EL (cell line): ENCODE measurements at places on chromosomes 7 and 10.

GRCh38 chr10:69686866-69687265 is 56.8 kb downstream of the FAM241B start:
- DNase-seq = no peak

- peak; percentile 81 for DNase-seq
These were observed 97.7 kb downstream of the SH3PXD2A start for GRCh38 chr10:103757531-103758293.

DNA sequence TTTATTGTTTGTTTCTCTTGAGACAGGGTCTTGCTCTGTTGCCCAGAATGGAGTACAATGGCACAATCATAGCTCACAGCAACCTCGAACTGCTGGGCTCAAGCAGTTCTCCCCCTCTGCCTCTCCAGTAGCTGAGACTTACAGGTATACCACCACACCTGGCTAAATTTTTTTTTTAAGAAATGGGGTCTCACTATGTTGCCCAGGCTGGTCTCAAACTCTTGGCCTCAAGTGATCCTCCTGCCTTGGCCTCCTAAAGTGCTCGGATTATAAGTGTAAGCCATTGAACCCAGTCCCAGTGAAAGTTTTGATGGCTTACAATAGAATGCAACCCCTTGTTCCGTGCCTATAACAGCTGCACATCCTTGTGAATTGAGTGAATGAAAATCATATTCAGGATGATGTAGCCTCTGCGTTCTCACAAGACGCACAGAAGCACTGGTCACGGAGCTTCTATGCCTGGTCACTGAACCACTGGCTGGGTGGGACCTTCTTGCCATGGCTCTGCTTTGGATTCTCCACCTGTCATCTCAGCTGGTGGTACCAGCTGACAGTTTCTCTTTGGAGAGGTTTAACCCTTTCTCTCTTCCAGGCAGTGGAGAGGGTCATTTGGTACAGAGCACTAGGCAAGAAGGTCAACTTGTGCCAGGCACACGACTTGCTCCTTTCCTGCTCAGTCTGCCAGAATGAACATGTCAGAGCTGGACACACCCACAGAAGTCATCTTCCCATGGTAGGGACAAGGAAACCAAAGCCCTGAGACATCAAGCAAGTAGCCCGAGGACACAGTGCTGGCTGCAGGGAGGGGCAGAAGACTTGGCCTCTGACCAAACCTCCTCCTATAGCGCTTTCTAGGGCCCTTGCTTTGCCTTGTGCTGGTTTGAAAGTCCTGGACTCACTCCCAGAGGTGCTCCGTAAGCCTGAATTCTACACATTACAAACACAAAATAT is 89.6 kb downstream of the ATXN7L1 start:
- DNase-seq = peak; percentile 30

DNA sequence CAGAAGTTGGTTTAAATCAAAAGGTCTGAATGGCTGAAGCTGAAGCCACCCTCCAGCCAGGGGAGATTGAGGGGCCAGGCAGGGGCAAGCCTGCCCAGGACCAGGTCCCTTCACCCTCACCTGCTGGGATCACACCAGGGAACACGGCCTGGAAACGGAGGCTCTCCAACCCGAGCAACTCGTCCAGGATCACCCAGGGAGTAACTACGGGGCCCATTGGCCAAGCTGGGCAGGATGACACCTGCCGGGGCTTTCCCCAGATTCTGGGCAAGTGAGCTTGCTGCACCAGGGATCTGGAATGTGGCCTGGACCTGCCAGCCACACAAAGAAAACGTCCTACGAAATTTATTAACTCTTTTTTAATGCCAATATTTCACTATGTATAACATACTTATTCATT is 30.4 kb upstream of the PPP2R2D start:
- no peak for DNase-seq

DNA sequence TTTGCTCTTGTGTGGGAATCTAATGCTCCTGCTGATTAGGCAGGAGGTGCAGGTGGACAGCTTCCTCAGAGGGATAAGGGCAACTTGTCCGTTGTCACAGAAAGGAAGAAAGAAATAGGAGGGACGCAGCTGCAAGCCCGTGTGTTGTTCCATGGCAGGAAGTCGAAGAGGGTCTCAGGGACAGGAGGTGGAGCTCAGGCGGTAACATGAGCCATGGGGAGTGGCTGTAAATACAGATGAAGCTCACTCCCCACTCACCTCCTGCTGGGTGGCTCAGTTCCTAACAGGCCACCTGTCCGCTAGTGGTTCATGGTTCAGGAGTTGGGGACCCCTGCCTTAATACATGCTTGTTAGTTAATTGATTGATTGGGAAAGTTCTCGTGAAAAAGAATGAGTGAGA is 101.7 kb upstream of the SFMBT2 start:
- DNase-seq = no peak

GRCh38 chr10:14416308-14416700 is 85.6 kb upstream of the FRMD4A start:
- DNase-seq = peak; percentile 55

- no peak for DNase-seq
These were observed 175.7 kb upstream of the MEOX2 start for GRCh38 chr7:15862016-15862780.

DNA sequence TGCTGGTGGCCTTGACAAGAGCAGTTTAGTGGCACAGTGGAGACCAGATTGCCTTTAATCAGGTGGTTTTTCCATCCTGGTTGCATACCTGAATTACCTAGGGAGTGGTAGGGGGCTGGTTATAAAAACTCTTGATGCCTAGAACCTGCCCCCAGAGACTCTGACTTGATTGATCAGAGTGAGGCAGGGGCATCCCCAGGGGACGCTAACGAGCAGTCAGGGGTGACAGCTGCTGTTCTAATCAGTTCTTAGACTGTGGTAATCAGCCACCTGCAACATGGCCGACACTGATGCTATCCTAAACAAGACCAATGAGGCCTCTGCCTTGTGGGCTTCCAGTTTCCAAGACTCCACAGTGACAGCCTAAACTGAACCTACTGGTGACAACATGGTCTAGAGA is 2.0 kb upstream of the OPALIN start:
- no peak for DNase-seq

DNA sequence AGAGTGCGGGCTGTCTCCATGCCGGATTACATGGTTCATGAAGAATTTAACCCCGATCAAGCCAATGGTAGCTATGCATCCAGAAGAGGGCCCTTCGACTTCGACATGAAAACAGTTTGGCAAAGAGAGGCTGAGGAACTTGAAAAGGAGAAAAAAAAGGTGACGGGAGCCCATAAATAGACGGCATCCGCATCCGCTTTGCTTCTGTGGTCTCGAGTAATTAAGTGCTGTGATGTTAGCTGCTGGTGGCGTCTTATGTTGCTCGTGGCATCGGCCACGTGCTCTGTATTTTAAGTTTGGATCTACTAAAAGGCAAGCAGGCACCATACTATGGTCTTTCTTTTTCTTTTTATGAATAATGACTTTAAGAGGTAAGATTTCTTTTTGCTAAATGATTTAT is 11.1 kb downstream of the C7orf57 start:
- no peak for DNase-seq

DNA sequence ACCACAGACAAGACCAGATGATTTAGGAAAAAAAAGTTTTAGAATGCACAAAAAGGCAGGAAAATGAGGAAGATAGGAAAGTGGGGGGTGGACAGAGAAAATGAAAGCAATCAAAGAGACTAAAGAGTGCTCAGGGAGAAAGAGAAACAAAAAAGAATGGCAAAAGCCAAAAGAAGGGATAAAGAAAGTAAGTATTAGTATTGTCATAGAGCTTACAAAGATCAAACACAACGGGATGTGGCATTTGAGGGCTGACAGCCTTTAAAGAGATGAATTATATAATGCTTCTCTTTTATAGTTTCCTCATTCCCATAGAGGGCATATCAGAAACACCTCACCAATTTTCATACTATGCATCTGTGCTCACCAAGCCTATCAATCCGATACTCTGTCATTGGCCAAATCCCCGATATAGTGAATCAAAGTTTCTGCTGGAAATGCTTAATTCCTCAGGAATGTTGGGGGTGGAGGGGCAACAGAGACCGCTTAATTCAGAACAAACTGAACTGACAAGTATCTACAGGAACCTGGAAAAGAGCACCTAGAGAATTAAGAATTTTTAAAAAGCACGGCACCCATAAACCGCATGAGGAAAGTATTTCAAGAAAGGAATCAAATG is 2.7 kb downstream of the COG5 start:
- DNase-seq = peak; percentile 19

GRCh38 chr10:92381543-92381954 is 90.6 kb downstream of the MARCHF5 start:
- DNase-seq = no peak

DNA sequence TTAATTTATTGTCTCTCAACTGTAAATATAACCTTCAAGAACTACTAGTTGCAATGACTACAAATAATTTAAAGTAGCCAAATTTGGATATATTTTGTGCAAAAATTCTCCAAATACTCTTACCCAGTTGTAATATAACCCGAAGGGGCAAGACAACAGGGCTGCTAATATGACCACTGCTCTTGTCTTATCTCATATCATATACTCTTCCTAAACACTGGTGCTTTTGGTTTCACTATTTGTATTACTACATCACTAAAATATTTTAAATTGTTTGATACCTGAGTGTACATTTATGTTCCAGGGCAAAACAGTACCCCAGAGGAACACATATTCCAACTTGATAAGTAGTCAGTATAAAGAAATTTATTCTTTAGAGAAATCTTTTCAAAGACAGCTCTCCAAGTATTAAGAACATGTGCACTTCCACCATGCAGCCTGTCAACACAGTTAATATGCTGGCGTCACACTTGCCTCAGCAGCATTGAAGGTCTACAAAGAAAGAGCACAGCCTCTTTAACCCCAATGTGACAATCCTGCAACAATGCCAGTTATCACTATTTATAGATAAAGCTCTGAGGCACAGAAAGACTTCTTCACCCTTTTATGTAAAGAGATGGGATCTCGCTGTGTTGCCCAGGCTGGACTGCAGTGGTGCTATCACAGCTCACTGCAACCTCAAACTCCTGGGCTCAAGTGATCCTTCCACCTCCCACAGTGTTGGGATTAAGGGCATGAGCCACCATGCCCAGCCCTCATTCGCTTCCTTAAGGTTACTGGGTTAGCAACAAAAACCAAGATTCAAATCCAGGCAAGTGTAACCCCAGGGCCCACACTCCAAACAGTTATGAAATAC is 37.8 kb downstream of the RHEB start:
- no peak for DNase-seq

DNA sequence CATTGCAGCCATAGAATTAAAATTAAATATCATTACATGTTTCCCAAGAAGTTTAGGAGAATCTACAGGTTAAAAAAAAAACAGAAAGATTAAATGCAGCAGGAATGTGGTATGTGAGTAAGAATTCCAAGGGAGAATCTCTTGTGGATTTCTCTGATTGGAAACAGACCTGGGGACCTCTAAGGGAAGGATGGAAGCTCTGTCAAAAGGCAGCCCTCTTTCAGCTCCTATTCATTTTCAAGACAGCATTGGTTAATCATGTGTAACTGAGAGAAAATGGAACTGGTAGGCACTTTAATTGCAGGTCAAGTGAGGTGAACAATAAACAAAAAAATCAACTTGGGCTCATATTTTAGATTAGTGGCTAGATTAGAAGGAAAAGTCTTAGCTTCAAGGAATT is 81.4 kb upstream of the MTPN start:
- no peak for DNase-seq

DNA sequence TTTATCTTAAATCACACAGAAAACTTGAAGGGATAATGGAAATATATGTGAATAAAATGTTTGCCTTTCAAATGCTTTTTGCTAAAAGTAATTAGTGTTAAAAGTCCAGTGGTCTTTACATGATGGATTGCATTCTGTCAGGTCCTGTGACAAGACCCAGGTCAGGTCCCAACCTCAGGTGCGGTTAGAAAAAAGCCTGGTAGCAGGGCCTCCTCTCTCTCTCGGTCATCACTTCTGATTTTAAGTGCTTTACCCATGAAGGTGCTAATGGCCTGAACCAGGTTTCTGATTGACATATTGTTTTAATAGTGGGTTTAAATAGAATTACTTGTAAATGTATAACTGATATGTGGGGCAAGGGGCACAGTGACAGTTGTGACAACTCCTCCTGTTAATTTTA is 736.3 kb downstream of the POM121L12 start:
- DNase-seq = no peak

DNA sequence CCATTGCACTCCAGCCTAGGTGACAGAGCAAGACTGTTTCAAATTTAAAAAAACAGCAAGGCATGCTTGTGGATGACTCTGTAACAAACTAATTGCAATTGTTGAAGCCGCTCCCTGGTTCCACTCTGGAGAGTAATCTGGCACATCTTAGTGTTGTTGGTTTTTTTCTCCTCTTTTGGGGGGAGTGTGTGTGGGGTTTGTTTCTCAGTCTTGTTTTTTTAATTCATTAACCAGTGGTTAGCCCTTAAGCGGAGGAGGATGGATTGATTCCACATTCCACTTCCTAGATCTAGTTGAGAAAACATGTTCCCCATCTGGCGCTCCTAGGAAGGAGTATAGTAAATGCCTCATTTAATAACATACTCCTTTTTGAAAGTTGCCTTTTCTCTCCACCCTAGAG is 8.6 kb upstream of the ZNF713 start:
- DNase-seq = no peak

DNA sequence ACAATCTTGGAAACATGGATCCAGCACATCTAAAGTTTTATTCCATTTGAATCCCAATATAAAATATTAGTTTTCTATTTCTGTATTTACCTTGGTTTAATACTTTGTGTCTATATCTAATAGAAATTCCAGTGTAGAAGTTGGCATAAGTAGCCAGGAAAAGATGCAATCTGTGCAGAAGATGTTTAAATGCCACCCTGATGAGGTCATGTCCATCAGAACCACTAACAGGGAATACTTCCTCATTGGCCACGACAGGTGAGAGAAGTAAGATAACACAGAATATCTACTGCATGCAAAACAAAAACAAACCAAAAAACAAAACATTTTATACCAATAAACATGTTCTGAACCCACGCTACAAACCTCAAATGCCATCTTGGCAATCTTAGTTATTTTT is 15.7 kb downstream of the PLEKHS1 start:
- DNase-seq = no peak

DNA sequence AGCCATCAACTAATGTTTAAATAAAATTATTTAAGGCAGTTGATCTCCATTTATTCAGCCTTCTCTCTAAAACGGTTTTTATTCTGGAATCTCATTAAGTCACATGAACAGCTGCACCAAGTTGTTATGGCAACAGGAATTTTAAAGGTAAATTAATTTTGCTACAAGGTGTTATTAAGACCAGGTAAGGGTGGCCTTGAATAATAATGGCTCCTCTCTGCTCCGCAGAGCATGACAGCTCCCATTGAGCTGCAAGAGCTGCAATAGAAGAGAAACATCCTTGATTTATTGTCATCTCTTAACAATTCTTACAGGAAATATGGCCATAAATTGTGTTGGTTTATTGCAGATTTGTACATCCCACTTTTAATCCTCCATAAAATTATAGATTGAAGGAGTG is 165.8 kb downstream of the KLF6 start:
- DNase-seq = no peak

DNA sequence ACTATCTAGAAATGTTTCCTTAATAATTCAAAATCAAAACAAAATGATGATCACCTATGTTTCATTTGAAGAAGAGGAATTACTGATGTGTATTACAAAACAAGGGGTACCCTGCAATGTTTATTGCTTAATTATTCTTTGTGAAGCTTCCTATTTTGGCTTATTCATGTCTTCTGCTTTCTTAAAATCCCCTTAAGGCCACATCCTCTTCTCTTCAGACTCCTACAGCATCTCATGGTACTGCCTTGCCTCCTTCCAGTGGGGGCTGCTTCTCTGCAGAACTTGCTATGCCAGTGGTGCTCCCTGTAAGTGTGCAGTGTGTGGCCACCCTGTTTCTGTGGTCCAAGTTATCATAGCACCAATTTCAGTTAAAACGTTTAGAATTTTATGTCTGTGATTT is 35.0 kb downstream of the CCDC146 start:
- DNase-seq = no peak
